ENCODE measurements at places on chromosomes 11 and 22.

DNA sequence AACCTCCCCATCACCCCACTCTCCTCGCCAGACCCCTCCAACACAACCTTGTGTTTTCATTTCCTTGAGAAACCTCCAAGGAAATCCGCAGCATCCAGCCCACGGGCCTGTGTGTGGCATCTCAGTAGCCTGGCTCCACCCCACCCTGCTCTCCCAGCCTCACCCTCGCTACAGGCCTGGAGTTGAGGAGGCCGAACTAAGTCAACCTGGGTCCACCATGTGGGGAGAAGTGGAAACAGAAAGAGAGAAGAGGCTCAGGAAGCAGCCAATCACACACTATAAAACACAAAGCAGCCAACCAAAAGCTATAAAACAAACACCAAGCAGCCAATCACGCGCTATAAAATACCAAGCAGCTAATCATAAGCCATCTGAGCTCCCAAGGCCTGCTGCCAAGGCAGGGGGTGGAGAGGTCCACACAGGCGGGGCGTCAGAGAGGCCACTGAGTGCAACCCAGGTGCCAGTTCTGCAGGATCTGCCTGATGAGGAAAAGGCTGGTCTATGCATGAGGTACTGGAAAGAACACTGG, 72.0 kb downstream of the MICAL3 start:
- ATAC-seq = no peak

- no peak for ATAC-seq
Measured at GRCh38 chr11:70462818-70463477, 64.6 kb downstream of the CTTN start.

- no peak for ATAC-seq
Measured at GRCh38 chr11:69515271-69516245, 34.1 kb downstream of the LINC01488 start.

DNA sequence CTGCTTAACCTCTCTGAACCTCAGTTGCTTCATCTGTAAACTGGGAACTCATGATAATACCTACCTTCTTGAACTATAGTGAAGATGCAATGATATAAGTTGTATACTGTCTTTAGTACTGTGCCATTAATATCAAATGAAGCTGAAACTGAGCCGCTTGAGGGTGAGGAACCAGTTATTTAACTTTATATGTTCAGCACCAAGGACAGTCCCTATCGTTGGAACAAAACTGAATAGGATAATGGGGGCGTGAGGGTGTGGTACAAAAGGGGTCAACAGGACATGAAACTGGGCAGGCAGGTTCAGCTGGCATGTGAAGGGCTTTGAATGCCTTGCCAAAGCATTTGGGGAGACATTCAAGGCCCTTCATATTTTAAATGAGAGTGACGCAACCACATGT, 112.6 kb downstream of the C11orf91 start:
- no peak for ATAC-seq

- no peak for ATAC-seq
Measured at GRCh38 chr11:92409355-92409754, 184.7 kb downstream of the FAT3 start.

- no peak for ATAC-seq
Measured at GRCh38 chr11:69211920-69212797, 56.4 kb downstream of the SMIM38 start.

DNA sequence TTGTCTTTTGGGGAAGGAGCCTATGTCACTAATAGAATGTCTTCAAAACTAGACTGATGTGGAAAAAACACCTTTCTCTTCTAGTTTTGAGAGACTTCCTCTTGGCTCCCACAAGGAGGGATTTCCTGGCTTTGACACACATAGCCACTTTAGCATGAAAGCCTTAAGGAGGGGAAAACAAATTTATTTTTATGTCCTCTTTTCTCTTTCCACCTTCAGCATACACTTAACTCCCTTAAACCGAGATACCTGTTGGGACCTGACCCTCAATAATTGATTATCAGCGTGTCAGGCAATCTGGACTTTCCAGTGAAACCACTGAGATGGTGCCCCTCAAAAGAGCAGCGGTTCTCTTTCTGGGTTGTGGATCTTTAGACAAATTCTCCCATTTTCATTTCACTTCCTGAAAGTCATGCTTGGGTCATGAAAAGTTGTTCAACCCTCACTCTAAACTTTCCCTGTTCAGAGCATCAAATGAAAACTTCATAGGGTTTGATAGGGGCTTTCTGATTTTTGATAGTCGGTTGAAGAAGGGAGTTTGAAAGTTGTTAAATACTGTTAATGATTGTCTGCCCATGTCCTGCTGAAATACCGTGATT, 9.1 kb downstream of the EFCAB6 start:
- no peak for ATAC-seq
